ENCODE measurements at places on chromosomes 2 and 18.

GRCh38 chr2:240579071-240579762, 7.3 kb upstream of the CAPN10 start:
- DNase-seq = no peak

DNA sequence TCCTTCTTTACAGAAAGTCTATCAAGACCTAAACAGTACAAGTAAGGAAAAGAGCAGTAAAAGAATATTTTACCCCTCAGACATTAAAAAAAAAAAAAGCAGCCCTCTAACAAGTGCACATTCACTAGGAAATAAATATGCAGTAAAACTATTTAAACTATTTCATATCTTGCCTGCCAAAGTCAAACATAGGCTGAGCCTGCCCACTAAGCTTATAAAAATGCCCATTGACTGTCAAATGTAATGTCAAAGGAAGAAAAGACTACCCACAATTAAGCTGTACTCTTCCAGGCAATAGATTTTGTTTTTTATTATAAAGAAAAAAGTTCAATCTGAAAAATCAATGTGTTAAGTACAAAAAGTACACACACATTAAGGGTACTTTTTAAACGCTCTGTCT, 11.8 kb downstream of the ALS2 start:
- no peak for DNase-seq

GRCh38 chr18:29157057-29157780, 980.3 kb upstream of the CDH2 start:
- no peak for DNase-seq

DNA sequence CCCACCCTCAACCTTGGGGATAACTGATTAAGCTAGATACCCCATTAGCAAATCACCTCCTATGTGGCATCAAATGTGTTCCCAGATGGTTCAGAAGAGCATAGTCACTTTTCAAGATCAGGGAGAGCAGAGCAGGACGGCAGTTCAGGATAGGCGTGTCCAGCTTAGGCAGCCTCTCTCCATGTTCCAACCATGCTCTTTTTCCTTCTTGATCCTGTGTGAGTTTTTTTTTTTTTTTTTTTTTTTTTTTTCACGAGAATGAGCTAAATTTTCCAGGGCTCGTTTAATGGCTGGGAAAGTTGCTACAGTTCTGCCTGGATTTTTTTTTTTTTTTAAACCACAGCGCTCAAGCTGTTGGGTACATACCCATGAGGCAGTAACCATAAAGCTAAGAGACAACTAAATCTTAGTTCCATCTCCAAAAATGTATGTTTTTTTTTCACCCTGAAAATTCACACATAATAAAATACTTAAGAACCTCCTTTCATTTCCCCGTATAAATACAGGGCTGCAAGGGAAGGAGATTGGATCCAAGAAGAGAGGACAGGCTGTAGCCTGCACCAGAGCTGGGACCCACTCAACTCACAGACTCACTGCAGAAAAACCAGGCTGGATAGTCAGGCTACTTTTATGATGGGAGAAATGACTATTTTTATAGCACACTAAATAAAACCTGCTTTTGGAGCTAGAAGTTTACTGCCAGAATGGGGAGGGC, 244.3 kb downstream of the SETBP1 start:
- no peak for DNase-seq

DNA sequence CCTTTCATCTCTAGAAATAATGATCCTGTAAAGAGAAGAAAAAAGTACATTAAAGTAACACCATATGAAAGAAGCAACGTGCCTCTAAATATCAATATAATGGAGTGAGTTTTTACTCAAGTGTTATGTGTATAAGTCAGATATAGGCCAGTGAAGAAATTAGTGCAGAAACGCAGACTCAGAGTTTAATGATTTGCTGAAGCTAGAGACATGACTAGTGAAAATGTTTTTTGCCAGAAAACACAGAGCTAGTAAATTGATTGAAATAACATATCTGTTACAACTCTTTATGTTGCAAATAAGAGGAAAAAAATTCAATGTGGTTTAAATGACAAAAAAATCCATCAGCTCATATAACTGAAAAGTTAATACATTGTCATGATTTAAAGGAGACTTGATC, 217.2 kb upstream of the NXPH2 start:
- no peak for DNase-seq

- no peak for DNase-seq
These were observed 154.3 kb downstream of the NRP2 start for GRCh38 chr2:205836477-205837221.

GRCh38 chr2:45390861-45391260, 220.2 kb downstream of the SRBD1 start:
- DNase-seq = no peak

- no peak for DNase-seq
These were observed 1451.3 kb upstream of the SLC39A10 start for GRCh38 chr2:194205568-194206227.

Data from retina (tissue), 1 donor.